ENCODE measurements at places on chromosomes 5 and 9.
A peak's percentile ranks its signal among the peaks of the same experiment; 100 is the strongest.

- DNase-seq: no peak
Measured at GRCh38 chr9:131324736-131325679, 35.5 kb downstream of the PLPP7 start.

GRCh38 chr9:88143957-88144625, 5.8 kb upstream of the SPATA31C2 start:
- no peak for DNase-seq

GRCh38 chr5:178314061-178314660, 81.6 kb upstream of the PHYKPL start:
- no peak for DNase-seq

DNA sequence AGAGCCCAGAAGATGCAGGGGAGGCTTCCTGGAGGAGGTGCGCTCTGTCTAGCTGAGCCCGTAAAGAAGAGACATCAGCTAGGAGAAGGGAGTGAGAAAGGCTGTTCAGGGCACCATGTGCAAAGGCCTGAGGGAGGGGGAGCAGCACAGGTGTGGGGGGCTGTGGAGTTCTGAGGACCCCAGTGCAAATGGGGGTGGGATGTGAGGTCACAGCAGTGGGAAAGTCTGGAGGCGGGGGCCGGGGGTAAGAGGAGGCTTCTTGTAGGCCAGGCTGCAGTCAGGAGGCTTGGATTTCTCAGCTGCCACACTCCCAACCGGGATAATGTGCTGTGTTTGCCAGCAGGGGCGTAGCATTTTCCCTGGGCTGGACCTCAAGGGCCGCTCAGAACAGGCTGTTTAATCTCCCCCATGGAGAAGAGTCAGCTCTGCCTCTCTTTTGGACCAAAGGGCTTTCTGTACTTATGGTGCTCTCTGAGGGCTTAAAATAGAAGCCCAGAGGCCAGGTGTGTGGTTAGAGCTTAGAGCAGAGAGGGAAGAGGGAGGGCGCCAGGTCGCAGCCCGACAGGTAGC, 5.7 kb downstream of the NEURL1B start:
- DNase-seq: no peak

DNA sequence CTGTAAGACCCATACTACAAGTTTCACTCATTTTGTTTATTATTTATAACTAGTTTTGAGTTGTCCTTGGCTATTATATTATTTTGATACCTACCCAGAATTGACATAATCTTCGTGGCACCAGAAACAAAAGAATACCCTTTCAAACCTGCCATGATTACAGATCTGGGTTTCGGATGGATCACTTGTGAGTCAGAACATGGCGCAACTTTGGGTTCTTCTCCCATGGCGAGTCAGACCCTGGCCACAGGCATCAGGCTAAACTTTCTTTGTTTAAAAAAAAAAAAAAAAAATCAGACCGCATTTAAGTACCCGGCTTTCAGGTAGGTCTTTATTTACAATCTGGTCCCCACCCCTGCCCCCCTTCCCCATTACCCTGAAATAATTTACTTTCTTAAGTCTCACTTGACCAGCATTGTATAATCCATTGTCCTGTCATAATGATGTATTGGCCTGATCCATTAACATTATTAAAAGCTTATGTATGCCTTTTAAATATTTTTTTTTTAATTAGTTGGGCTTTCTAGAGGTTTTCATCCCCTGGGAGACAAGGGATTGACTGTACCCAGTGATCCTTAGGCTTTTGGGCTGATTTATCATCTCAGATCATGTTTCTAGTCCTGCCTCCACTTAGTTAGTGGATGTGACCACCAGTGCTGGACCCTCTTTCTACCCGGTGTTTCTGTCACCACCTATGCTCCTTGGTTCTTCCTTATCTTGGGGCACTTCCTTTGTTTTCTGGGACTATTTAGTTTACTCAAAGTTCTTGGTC, 43.9 kb downstream of the F2RL2 start:
- DNase-seq: no peak

DNA sequence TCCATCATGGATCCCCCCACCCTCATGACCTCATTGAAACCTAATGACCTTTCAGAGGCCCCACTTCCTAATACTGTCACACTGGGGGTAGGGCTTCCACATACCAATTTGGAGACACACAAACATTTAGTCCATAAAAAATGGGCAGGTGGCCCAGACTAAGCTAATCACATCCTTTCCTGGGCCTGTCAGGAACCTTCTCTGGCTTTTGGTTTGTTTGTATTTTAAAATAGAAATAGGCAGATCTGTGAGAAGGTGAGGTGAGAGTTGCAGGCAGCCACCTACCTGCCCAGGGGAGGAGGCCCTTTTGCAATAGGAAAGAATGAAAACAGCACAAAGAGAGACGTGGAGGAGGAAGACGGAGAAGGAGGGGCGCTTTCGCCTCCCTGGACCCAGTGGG, 90.2 kb upstream of the BOD1 start:
- DNase-seq: no peak

- peak; percentile 24 for DNase-seq
Measured at GRCh38 chr9:32551276-32552051, 663 bp upstream of the SMIM27 start.

- DNase-seq: no peak
Measured at GRCh38 chr5:131288328-131288727, 24.5 kb downstream of the CDC42SE2 start.

DNA sequence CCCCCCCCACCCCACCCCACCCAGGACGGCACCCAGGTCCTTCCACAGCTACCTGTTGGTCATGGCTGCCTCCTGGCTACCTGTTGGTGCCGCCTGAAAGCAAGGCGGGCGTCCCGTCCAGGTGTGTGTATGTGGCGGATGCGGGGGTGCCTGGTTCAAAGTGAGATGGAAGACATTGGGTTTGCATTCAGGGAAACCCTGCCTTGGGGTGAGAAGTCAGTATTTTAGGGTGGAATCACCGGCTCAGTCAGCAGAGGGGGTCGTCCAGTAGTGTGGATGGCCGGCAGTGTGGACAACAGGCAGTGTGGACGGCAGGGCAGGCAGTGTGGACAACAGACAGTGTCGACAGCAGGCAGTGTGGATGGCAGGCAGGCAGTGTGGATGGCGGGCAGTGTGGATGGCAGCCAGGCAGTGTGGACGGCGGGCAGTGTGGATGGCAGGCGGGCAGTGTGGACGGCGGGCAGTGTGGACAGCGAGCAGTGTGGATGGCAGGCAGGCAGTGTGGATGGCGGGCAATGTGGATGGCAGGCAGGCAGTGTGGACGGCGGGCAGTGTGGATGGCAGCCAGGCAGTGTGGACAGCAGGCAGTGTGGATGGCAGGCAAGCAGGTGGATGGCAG, 28.0 kb downstream of the NKD2 start:
- DNase-seq: no peak

DNA sequence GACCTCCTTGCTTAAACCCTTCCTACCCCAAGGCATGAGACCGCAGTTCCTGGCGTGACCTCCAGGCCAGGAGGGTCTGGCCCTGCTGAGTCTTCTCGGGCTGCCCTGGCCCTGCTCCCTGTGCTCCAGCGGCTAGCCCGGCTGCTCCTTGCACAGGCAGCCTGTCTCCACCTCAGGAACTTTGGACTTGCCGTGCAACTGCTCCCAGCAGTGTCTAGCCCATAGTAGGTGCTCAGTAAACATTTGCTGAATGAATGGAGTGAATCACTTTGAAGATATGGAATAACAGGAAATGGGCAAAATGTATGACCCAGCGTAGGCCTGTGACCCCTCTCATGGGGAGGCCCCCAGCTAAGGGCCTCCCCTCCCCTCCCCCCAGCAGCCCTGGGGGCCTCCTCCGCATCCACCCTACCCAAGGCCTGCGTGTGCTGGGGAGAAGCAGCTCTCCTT, 127.1 kb downstream of the ZNF354C start:
- no peak for DNase-seq

GRCh38 chr9:68955330-68955729, 58.6 kb downstream of the PRKACG start:
- no peak for DNase-seq

DNA sequence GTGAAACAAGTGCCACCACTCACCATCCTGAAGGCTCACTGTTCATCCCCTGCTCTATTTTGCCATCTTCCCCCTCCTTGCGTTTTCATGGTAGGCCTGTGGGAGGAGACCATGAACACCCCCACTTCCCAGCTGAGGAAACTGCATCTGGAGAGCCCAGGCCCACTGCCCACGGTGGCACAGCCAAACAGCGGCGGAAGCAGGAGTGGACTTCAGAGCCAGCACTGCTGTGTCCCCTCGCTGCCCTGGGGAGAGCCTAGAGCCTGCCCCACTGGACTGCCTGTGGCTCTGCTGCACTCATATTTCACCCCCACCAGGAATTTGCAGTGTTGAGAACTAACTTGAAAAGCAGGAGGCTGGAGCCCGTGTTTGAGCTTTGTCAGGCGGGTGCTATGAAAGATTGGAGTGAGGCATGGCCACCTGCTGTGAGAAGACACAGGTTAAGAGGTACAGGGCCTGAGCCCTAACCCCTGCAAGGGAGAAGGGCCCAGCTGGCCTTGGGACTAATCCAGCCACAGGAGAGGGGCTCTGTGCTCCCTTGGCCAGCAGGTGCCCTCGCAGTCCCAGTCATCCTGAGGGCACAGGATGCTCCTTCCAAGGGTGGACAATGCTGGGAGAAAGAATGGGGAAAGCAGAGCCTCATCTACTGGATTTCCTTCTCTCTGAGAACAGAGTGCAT, 79.0 kb downstream of the MACROH2A1 start:
- DNase-seq: no peak

- DNase-seq: no peak
Measured at GRCh38 chr5:127353796-127354195, 63.2 kb downstream of the MEGF10 start.

- no peak for DNase-seq
Measured at GRCh38 chr9:86054695-86055094, 44.7 kb downstream of the GOLM1 start.

GRCh38 chr9:33293782-33294181, 3.5 kb downstream of the NFX1 start:
- no peak for DNase-seq

DNA sequence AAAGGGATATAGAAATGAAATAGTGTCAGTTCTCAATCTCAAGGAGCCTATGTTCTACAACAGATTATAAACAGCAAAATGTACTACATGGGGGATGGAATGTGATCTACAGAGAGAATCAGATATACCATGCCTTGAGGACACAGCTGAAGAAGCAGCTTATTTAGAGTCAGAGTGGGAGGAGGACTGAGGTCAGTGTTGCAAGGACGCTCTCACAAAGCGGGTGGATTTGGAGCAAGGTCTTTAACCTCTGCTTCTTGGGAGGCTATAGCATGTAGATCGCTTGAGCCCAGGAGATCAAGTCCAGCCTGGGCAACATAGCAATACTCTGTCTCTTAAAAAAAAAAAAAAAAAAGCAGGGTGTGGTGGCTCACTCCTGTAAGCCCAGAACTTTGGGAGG, 32.8 kb upstream of the PLIN2 start:
- no peak for DNase-seq

GRCh38 chr5:37554938-37555337, 175.8 kb downstream of the WDR70 start:
- no peak for DNase-seq

DNA sequence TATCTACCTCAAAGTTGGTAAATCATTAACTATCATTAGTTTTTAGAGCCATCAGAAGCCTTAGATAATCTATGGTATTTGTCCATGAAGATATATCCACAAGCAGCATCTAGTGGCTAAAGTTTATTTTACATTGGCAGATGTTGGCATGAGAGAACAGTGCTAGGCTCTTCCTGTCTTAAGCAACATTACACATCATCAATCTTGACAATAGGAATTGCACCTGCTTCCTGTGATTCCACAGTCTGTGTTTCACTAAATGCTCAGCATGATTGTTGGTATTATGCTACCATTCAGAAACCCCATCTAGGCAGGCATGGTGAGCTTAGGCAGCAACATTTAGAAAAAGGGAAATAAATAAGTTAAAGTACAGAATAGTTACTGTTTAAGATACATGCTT, 246.6 kb downstream of the SLCO4C1 start:
- DNase-seq: no peak

- DNase-seq: no peak
Measured at GRCh38 chr9:3586066-3586465, 60.3 kb upstream of the RFX3 start.

- no peak for DNase-seq
Measured at GRCh38 chr9:37914154-37914551, 10.2 kb upstream of the SLC25A51 start.

- DNase-seq: no peak
Measured at GRCh38 chr5:96492459-96493047, 59.5 kb upstream of the PCSK1 start.

- DNase-seq: peak; percentile 52
Measured at GRCh38 chr5:142655339-142656267, 30.3 kb downstream of the FGF1 start.

GRCh38 chr5:178511172-178511571, 79.0 kb downstream of the COL23A1 start:
- no peak for DNase-seq

DNA sequence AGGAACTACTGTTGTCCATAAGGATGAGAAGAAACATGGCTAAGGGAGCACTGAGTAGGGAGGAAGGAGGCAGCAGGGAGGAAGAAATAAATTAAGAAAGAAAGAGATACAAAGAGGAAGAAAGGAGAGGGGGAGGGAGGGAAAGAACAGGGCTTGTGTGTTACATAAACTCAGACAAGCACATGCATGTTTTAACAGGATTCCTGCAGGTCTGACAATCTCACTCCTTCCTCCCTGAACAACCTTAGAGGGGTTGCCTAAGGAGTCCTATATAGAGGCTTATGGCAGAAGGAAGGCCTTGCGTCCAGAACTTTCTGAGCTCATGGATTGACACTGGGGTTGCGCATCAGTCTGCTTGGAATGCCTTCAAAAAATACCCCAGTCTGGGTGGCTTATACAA, 4.2 kb upstream of the KCNIP1 start:
- no peak for DNase-seq

DNA sequence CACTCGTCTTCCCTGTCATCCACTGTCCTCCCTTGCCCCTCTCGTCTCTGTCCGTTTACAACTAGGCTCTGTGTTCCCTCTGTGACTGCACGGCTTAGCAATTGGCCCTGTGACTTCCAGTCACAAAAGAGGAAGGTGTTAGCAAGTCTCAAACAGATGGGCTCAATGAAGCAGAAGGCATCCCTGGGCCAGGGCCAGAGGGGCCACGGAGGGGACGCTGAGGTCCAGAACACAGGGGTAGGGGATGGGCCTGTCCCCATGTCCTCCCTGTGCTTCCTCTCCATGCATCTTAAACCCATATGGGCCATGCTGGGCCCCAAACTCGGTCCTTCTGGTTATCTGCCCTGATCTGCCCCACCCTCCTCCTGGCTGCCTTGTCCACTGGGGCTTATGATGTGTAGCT, at the start of gene CD72:
Gene CD72 (minus strand): TSS at position 89 of the 403 bp plus-strand sequence. CDS start 110 bp downstream, outside the sequence.
- no peak for DNase-seq

DNA sequence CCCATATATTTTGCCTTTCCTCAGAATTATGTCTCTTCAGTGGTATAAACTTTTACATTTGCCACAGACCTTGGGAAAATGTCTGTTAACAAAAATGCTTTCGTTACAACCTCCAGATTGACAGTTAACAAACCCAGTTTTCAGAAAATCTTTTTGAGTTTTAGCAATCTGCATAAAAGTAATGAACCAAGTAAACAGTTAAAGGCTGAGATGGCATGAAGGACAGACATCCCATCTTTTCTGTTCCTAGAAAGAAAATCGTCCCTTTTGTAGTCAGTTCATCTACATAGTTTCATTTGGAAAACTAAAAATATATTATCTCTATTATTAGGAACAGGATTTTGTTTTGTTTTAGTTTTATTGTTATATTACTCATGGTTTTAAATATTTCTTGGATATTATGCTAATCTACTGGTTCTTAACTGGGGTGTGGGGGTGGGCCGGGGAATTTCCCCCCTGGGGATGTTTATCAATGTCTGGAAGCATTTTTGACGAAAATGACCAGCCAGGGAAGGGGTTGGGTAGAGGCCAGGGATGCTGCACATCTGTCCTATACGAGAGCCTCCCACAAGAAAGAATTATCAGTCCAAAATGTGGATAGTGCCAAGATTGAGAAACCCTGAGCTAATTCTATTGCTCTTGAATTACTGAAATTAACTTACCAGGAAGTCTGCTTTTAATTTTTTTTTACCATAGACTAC, 11.9 kb downstream of the FYB1 start:
- no peak for DNase-seq
